ENCODE measurements at places on chromosomes 13 and 19. TPM values are rescaled to one million over a fixed set of nuclear protein-coding genes. Genes with fewer than 3 reads are reported as not detected.

DNA sequence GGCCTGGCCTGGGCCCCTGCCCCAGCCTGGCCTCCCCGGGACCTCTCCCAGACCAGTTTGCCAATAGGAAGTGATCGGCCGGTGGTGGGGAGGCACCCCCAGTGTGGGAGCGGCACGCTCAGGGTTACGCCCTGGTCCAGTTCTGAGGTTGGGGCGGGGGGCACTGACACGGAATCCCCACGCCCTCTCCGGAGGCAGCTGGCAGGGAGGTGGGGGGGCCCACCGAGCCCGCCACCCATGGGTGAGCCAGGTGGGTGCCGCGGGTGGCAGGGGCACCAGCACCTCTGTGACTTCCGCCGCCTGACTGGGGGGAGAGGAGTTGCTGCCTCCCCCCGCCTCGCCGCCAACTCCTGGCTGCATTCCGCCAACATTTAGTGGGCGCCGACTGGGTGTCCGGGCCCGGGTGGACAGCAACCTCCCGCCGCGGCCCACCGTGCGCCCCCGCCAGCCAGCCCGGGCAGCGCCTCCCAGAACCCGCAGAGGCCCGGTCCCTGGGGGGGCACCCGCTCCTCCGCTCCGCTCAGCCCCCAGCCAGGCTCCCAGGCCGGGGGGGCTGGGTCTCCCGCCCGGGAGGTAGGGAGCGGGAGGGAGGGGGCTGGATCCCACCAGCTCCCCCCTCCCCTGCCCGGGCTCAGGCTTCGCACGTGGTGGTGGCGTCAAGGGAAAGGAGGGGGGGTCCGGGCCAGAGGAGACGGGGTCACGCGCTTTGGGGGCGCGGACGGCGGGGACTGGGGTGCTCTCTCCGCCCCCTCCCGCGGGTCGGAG lies 2.0 kb downstream of the ZBTB7A start:
- peaks cover 18% of the 10 kb centered on the region for H3K36me3 ChIP-seq
- H3K4me1 ChIP-seq: peaks cover 69% of the 10 kb centered on the region
- no peaks in the 10 kb centered on the region for H3K27me3 ChIP-seq
- H3K27ac ChIP-seq: peak overlapping the region; percentile 100

GRCh38 chr13:23749288-23749873 lies 139.8 kb downstream of the MIPEP start:
- no peak overlapping the region for H3K27ac ChIP-seq
- no peak overlapping the region for H3K4me3 ChIP-seq
- no peaks in the 10 kb centered on the region for H3K4me1 ChIP-seq
- H3K36me3 ChIP-seq: peaks cover 9% of the 10 kb centered on the region

DNA sequence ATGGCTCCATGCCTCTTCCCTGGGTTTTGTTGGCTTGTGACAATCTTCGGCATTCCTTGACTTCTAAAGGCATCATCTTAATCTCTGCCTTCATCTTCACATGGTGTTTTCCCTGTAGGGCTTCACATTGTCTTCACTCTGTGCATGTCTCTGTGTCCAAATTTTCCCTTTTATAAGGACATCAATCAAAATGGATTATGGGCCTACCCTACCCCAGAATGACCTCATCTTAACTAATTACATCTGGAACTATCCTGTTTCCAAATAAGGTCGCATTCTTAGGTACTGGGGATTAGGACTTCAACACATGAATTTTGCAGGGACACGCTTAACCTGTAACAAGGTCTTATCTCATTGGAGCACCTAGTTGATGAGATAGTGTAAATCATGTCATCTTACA lies 290.3 kb upstream of the KLF12 start:
- H3K4me1 ChIP-seq: no peaks in the 10 kb centered on the region
- H3K27me3 ChIP-seq: no peaks in the 10 kb centered on the region
- no peaks in the 10 kb centered on the region for H3K36me3 ChIP-seq
- no peak for DNase-seq
- no peak overlapping the region for H3K4me3 ChIP-seq

WDR87 gene
- total RNA-seq: not detected

GRCh38 chr19:39423258-39424086 lies 11.0 kb downstream of the PLEKHG2 start:
- DNase-seq: no peak
- H3K27ac ChIP-seq: no peak overlapping the region
- no peaks in the 10 kb centered on the region for H3K27me3 ChIP-seq
- peaks cover 10% of the 10 kb centered on the region for H3K4me1 ChIP-seq
- H3K4me3 ChIP-seq: no peak overlapping the region
- peaks cover 69% of the 10 kb centered on the region for H3K36me3 ChIP-seq

DNA sequence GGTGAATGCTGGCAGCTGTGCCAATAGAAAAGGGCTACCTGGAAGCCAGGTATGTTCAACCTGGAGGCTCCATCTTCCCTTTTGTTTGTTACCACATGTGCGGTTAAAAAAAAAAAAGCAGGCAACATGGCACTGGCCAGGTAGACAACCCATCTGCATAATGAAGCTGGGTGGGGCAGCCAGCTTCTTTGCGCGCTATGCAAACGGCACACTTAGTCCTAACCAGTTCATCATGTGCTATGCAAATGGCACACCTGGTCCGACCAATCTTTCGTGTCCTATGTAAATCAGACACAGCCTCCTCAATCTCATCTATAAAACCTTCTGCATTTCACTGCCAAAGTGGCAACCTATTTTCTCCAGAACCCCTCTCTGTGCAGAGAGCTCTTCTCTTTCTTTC lies 11.3 kb upstream of the IGSF23 start:
- peak; percentile 80 for DNase-seq
- H3K27ac ChIP-seq: peak overlapping the region; percentile 53
- no peaks in the 10 kb centered on the region for H3K27me3 ChIP-seq
- H3K36me3 ChIP-seq: no peaks in the 10 kb centered on the region
- no peak overlapping the region for H3K4me3 ChIP-seq
